SK-N-MC (cell line): ENCODE measurements at places on chromosomes 6 and 20.

DNA sequence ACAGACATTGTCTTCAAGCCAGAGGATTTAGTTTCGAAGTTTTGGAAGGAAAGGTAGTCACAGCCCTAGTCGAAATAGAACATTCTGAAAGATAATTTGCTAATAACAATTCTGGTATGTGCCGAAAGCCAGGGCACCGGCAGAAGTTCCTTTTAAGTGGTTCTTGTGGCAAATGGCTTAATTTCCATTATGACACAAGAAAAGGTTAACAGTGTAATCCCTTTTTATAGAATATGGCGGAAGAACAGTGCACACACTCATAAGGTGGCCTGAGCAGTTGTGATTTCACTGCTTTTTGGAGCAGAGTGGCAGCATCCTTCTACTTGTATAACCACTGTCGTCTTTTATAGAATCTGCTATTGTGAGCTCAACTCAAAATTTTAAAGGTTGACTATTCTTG, 152.4 kb downstream of the SASH1 start:
- no peak for DNase-seq

DNA sequence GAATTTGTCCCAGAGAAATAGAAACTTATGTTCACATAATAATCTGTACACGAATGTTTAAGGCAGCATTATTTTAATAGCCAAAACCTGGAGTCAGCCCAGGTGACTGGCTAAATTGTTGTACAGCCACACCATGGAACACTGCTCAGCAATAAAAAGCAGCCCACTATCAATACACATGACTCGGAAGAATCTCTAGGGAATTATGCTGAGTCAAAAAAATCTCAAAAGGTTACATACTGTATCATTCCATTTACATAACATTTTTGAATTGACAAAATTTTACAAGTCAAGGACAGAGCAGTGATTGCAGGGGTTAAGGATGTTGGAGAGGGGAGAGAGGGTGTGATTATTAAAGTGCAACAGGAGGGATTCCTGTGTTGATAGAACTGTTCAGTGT, 163.4 kb downstream of the UBE3D start:
- DNase-seq, result no peak

DNA sequence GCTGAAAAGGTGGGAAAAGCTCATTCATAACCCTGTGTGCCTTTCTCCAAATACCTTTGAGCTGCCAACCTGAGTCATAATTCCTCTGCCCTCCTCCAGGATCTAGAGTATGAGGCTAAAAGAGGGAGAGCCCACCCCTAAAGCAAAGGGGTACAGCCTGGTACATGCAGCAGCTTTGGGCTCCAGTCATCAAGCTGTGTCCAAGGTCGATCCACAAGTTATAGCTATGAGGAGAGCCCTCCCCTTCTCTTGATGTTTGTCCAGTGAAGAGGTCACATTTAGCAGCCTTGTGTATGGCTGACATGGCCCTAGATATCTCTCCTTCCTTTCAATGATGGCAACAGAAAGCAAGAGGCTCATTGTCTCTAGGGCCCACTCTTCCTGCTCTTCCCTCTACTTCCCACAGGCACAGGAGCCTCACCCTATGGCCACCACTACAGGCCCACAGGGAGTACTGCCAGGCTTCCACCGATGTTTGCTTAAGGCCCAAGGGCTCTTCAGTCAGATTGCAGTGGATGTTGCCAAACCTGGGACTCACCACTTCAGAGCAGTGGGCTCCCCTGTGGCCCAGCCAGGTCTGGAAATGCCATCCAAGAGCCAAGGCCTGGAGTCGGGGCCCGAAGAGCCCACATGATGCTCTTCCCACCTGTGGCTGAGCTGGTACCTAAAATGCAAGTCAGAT, 176.8 kb downstream of the CD83 start:
- DNase-seq, result no peak

DNA sequence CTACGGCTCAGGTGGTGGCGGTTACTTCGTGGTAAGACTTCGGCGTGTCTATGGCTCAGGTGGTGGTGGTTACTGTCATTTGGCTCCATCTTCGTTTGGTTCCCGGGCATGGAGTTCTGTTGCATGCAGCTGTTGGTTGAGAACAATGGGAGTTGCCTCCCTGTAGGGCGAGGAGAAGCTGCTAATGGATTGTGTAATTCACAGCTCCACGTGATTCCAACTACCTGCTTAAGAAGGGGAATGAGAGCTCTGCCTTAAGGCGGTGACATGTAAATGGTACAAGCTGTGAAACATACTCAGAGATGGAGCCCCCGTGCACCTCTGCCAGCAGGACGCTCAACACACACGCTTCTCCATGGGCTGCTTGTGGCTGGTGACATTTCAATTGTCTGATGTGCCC, 12.4 kb upstream of the DACT2 start:
- DNase-seq, result no peak

DNA sequence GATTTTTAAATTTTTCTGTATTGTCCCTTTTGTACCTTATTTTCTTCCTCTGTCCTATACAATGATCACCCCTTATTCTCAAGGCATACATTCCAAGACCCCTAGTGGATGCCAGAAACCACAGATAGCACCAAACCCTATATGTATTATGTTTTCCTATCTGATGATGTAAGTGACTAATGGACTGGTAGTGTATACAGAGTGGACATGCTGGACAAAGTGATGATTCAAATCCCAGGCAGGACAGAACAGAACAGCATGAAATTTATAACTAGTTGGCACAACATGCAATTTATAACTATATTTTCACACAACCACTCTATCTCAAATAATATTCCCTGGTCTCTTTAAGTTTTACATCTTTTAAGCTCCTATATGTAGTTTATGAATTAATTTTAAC, 205.6 kb upstream of the FLRT3 start:
- no peak for DNase-seq

GRCh38 chr6:73964241-73964854, 268.3 kb downstream of the CD109 start:
- DNase-seq, result no peak

GRCh38 chr20:38674092-38674764, 50.1 kb upstream of the SLC32A1 start:
- DNase-seq, result no peak

DNA sequence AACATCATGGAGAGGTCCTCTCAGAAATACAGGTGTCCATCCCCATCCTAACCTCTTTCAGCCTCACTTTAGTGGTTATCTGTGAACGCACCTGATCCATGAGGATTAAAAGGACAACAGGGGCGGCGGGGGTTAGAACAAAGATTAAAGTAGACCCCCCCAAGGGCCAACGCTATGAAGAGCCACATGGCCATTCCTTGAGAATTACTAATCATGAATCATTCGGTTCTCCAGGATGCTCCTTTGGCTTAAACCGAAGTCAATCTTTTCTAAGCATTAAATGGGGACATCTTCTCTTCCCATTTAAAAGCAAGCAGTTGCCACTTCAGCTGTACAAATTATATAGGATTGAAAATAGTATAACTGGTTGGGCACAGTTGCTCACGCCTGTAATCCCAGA, 212.4 kb downstream of the GMPR start:
- DNase-seq, result no peak

DNA sequence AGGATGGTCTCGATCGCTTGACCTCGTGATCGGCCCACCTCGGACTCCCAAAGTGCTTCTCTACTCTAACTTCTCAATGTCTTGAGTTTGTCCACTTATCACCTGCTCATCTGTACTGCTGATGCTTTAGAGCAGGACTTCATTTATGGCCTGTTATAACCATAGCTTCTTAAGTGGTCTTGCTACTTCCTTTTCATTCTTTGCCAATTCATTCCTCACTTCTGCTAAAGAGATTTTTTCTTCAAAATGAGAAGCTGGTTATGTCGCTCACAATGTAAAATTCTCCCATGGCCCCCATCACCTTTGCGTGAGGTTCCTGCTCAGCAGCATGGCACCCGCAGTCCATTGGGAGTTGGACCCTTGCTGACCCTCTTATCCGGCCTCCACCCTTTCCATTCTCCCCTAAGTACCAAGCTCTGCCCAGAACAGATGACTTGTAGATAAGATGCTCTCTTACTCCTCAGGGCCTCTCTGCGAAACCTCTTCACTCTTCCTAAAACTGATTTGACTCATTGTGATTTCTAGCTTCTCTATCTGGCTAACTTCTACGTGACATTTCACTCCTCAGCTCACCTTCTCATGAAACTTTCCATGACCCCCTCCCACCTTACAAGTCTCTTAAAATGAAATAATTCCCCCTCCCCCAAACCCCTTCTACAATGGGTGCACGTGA, 13.9 kb upstream of the CD164 start:
- no peak for DNase-seq

- no peak for DNase-seq
These were observed 105.0 kb downstream of the PPP1R14C start for GRCh38 chr6:150247803-150248202.

DNA sequence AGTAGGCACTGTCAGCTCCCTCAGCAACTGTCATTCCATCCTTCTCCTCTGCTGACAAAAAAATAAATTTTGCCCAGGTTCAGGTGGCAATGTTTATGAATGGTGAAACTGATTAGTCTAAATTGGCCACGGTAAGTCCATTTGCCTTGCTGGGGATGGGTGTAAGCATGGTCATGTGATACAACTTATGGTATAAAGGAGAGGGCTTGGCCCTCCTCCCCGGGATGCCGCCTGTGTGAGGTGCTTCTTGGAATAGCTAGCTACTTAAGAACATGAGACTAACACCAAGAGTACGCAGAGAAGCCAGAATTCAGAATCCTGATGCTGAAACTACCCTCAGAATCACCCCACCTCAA, 94.4 kb upstream of the MAP7 start:
- DNase-seq, result no peak

- no peak for DNase-seq
These were observed 7.9 kb downstream of the RNF24 start for GRCh38 chr20:4007383-4008025.

DNA sequence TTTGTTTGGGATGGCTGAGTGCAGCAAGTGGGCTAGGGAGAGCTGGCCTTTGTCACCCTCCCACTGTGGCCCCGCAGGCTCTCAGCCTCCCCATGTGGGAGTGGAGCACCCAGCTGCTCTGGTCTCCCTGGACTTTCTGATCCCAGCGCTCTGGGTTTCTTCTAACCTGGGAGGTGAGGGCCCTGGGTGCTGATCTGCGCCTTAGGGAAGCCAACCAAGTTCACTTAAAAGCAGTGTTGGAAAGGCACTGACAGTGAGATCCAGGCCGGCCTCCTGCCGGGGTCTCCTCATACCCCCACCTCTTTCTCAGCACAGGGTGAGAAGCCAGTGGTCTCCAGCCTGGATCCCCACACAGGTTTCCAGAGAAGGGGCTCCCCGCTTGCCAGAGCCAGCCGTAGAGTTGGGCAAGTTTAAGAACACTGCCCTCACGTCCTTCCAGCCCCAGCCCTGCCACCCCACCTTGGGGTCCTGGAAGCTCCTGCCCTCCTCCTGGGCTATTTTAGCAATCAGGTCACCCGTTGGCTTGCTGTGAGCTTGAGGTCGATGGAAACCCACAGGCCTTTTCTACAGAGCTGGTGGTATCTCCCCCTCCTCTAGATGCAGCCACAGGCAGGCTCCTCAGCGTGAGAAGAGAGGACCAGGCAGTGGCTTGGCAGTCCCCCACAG, 9.6 kb downstream of the C20orf203 start:
- no peak for DNase-seq

- DNase-seq, result no peak
These were observed 545 bp downstream of the ACTR5 start for GRCh38 chr20:38748861-38749149.

DNA sequence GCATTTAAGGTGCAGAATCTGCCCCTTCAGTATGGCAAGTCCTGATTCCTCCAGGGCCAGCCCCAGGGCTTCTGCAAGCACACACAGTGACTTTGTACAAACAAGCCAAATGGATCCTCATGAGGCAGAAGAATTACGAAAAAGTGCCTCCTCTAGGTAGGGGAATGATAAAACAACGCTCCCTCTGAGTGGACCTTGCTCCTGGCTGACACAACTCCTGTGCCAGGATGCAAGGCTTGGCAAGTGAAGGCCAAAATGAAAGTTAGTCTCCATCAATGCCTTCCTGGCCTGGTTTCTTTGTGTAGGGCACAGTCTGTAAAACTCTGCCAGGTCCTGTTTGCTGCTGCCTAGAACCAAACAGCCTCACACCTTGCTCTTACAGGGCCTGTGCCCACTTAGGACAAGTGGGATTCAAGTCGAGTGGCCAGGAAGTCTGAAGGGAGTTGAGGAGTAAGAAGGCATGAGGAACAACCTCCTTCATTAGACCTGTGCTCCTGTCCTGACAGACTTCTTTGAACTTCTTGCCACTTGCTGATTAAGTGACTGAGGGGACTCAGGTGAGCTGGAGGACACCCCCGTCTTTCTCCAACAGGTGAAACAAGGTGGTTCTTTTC, 417.1 kb downstream of the CDC5L start:
- DNase-seq, result no peak

- DNase-seq, result no peak
These were observed 12.7 kb downstream of the FAM110A start for GRCh38 chr20:845941-846893.

GRCh38 chr6:160227038-160227768, 31.4 kb downstream of the SLC22A2 start:
- DNase-seq, result no peak

- no peak for DNase-seq
These were observed 20.5 kb downstream of the BCAS4 start for GRCh38 chr20:50815162-50815989.

GRCh38 chr6:150230164-150230561, 87.3 kb downstream of the PPP1R14C start:
- no peak for DNase-seq

DNA sequence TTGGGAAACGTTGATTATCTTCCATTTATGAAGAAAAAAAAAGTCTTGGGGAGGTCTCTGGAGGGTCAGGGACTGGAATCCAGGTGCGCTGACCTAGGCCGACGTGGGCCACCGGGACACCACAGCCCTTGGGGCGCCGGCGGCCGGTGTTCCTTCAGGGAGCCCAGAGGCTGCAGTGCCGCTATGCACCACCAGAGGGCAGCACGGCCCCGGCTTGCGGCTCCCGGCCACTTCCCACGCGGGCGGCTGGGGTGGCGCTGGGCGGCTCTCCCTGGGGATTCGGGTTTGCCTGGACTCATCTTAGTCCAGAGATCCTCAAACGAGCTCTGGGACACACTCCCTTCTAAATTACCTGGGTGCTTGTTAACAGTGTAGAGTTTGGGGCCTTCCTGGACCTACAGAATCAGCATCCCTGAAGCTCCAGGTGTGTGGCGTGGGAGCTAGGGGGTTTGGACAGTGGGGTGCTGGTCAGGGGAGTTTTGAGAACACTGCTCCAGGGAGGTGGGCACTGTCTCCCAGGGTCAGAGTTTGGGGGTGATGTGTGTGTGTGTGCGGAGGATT, 23.0 kb upstream of the GTSF1L start:
- DNase-seq, result no peak

- no peak for DNase-seq
These were observed 196.5 kb upstream of the CST7 start for GRCh38 chr20:24752612-24753011.
